SK-N-MC (cell line): ENCODE measurements at places on chromosomes 6 and 20.

GRCh38 chr20:45416917-45417316 is 976 bp downstream of the PIGT start:
- no peak for DNase-seq

- no peak for DNase-seq
Observed at GRCh38 chr6:11536795-11537194, 754 bp upstream of the TMEM170B start.

DNA sequence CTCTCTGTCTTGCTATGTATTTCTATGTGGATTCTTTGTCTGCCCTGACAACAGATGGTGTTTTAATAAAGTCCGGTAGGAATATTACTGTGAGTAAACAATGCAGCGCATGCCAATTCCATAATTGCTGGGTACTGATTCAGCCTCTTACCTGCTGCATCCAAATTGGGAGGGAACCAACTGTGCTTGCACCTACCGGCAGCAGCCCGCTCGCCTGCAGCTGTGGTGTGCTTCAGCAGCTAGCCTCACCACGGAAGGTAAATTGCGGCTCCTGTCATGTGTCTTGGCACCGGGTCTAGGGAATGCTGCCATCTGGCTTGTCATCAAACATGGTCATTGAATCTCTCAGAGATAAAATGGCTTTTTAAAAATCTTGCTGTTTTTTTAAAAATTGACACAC is 704.8 kb upstream of the SLC35B3 start:
- no peak for DNase-seq

DNA sequence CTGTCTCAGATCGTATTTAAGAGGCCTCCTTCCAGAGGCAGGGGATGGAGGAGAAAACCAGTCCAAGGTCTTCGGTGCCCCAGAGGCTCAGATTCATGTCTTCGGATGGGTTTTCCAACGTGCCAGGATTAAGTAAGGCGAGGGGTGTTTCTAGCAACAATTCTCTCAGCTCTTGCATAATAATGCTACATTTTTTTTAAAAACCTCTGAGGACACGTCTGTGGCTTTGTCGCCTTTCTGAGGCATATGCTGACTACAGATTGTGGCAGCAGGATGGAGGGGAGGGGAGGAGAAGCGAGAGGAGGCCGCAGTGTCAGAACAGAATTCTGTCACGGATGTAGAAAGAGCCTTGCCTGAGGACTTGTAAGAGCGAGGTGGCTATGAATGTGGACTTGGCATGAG is 17.7 kb upstream of the CCDC167 start:
- DNase-seq, result no peak

- no peak for DNase-seq
Observed at GRCh38 chr6:35993150-35993549, 31.3 kb downstream of the SLC26A8 start.

GRCh38 chr20:24838546-24839535 is 110.2 kb upstream of the CST7 start:
- no peak for DNase-seq

DNA sequence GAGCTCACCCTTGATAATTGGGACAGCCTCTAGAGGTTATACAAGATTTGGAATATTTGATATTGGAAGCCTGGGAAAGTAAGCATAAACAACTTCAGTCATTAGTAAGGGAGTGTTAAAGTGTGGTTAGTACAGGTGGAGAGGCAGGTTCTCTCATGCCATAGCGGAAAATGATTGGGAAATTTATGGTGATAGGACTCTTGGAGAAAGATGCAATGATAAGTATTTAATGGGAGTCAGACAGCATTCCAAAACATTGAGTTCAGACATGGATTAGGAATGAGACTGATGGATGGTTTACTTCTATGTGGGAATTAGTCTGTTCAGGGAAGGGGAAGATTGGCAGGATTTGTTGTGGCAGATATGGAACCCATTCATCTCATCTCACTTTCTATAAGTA is 152.7 kb downstream of the MCHR2 start:
- DNase-seq, result no peak

GRCh38 chr6:119535332-119535731 is 185.8 kb upstream of the MAN1A1 start:
- no peak for DNase-seq

DNA sequence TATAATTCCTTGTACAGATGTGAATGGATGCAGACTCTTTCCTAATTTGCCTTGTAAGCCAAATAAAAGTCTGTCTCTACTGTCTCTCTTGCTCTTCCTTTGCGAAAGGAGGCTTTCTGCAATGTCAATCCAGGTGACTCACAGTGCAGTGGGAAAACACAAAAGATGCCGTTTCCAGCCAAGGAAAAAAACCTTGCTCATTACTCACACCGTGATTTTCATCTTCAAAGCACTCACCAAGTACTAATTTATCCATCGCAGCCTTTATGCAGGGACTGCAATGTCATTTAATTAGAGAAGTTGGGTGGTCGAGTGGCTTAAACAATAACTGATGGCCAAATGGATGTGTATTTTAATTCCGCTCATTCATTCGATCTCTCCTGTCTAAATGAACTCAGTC is 23.8 kb downstream of the SAYSD1 start:
- no peak for DNase-seq

DNA sequence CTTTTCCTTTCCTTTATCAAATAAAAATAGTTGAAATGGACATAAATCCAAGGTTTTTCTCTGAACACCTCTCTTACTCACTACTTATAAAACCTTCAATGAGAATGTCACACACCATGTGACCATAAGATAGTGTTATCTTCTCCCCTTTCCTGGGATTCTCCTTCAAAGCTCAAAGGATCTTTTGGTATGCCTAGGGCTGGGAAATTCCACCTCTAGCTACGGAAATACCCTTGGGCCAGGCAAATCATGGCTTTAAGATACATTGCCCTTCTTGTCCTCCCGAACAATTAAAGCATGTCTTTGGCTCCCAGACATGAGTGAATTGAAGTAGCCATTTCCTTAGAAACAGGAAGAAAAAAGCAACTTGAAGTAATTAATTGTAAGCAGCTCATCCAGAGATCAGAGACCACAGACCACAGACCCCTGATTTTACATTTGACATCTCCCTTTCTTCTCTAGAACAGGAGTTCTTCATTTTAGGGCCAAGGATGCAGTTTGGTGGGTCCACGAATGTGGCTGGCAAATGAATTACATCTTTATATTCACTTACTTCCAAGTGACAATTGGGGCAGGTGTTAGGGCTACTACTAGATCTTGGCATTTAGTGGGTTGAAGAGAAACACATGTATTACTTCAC is 4.1 kb downstream of the PLCB4 start:
- peak; percentile 53 for DNase-seq

DNA sequence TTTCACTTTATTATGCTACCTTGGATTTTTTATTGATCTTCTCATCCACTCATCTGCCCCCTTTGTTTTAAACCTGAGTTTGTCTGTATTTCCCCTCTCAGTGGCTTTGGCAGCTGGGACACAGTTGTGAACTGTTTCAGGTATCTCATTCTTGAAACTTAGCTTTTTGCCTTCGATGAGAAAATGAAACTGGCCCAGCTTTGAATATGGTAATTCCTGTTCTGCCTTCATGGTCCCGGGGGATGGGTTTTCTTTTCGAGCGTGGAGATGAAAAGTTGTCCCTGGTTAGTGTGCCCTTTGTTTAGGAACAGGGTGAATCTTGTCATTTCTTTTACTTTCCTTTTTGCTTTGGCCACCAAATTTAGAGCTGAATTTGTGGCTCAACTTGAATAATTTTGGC is 25.6 kb downstream of the DHX35 start:
- no peak for DNase-seq

DNA sequence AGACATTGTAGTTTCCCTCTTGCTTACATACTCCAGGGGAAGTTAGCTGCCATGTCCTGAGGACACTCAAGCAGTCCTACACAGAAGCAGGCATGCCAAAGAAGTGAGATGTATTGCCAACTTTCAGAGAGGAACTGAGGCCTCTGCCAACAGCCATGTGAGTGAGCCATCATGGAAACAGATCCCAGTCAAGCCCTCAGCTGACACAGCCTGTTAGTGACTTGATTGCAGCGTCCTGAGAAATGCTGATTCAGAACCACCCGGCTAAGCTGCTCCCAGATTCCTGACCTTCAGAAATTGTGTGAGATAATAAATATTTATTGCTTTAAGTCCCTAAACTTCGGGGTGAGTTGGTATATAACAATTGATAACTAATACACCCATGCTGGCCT is 38.1 kb downstream of the GSTA2 start:
- no peak for DNase-seq

DNA sequence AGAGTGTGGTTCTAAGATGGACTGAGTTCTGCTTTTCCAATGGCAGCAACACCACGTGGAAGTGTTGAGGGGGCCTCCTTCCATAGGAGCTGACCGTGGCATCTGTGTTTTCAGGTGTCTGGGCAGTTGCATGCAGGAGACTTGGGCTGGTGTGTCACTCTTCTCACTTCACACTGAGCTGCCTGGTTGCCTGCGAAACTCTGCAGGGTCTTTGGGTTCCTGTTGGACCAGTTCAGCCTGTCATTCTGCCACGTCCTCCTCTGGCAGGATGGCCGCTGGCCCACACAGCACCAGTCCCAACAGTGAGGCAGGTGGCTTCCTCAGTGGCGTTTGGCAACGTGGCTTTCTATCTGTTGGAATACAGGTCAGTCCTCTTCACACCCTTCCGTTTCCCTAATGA is 16.1 kb upstream of the UNC93A start:
- no peak for DNase-seq

- DNase-seq, result no peak
Observed at GRCh38 chr6:108626777-108627176, 66.1 kb downstream of the FOXO3 start.
